Vagina (tissue), 2 donors: ENCODE measurements at places on chromosomes 16 and 17. TPM values are rescaled to one million over a fixed set of nuclear protein-coding genes. Genes with fewer than 3 reads are reported as not detected.

- no peaks in the 10 kb centered on the region for H3K36me3 ChIP-seq
- H3K27me3 ChIP-seq, result no peaks in the 10 kb centered on the region
- peak overlapping the region; percentile 95 for H3K27ac ChIP-seq
- peak overlapping the region; percentile 96 for H3K4me3 ChIP-seq
- no peak for DNase-seq
- H3K4me1 ChIP-seq, result peaks cover 45% of the 10 kb centered on the region
These were observed 802 bp downstream of the CYLD start for GRCh38 chr16:50742576-50743200.

- H3K4me1 ChIP-seq, result peaks cover 81% of the 10 kb centered on the region
- no peak overlapping the region for H3K4me3 ChIP-seq
- no peaks in the 10 kb centered on the region for H3K27me3 ChIP-seq
- H3K27ac ChIP-seq, result peak overlapping the region; percentile 80
These were observed 14.1 kb downstream of the IGFBP4 start for GRCh38 chr17:40457369-40457768.

The C17orf67 gene
- 2.7 TPM for total RNA-seq

The DLX4 gene
- 1.2 TPM for total RNA-seq

The KRT14 gene
- 1,546 TPM for total RNA-seq

The ZDHHC1 gene
- total RNA-seq, result 22.3 TPM

DNA sequence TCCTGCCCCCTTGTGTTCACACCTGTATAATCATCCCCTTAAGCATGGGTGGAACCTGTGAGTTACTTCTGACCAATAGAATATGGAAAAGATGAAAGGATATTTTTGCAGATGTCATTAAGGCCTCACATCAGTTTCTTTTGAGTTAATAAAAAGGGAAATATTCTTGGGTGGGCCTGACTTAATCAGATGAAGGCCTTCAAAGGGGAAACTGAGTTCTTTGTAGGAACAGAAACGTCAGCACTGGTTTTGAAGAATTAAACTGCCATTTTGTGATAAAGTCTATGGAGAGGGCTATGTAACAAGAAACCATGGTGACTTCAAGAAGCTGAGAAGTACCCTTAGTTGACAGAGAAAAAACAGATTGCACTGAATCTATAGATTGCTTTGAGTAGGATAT is 168.7 kb upstream of the CNTNAP4 start:
- H3K4me1 ChIP-seq, result no peaks in the 10 kb centered on the region
- H3K27ac ChIP-seq, result no peak overlapping the region
- H3K4me3 ChIP-seq, result no peak overlapping the region
- no peak for DNase-seq

The PDILT gene
- total RNA-seq, result not detected

GRCh38 chr16:49108611-49109010 is 173.0 kb downstream of the CBLN1 start:
- H3K4me1 ChIP-seq, result peaks cover 3% of the 10 kb centered on the region
- H3K36me3 ChIP-seq, result no peaks in the 10 kb centered on the region
- H3K4me3 ChIP-seq, result no peak overlapping the region
- no peak overlapping the region for H3K27ac ChIP-seq
- peak; percentile 19 for DNase-seq

DNA sequence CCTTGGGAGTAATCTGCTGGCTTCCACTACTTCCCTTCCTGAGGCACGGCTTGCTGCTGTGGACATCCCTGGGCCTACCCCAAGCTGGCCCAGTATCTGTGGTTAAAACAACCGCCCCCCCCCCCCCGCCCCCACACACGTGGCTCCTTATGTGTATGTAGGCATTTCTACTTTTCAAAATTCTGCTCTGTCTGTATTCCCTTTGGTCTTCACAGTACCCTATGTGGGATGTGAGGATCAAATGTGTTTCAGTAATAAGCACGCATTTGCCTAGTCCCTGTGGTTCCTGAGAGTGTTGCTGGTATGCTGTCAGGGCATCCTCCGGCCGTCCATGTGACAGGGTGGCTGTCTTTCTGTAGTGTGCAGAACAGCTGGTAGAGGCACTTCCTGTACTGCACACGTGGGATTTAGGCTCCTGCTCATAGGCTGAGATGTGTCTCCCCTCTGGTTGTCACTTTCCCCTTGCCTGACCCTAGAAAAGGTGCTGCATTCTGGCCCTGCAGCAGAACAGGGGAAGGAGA is 2.2 kb downstream of the NT5M start:
- no peak for DNase-seq
- H3K27me3 ChIP-seq, result no peaks in the 10 kb centered on the region
- H3K27ac ChIP-seq, result no peak overlapping the region
- no peak overlapping the region for H3K4me3 ChIP-seq
